ENCODE measurements at places on chromosomes 2 and 18.

GRCh38 chr18:3498698-3499471 lies 48.9 kb downstream of the TGIF1 start:
- DNase-seq: no peak

DNA sequence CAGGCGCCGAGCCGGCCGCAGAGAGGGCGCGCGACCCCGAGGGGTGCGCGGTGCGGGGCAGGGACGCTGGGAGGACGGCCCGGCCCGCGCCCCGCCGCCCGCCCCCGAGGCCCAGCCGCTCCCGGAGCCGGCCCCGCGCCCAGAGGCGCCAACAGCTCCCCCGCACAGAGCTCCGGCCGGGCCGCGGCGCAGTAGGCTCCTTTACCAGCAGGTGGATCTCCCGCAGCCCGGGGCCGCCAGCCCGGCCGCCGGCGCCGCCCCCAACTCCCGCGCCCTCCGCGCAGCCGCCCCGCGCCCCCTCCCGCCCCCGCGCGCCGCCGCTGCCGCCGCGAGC lies 258 bp downstream of the MGAT4A start:
- DNase-seq: no peak

DNA sequence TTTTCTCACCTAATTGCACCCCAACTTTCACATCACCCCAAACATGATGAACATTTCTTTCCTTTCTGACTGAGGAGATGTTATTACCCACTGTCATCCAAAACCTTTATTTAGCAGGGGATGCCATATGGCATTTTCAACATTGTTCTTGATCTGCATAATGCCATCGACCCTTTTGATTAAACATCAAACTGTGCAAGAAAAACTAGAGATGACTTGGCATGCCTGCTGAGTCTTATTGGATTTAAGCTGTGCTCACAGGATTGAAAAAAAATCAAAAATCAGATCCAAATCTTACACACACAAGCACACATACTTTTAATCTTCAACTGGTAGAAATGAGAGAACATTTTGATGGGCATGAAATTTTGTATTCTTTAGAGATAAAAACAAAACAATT lies 536.0 kb downstream of the TMX3 start:
- DNase-seq: no peak

DNA sequence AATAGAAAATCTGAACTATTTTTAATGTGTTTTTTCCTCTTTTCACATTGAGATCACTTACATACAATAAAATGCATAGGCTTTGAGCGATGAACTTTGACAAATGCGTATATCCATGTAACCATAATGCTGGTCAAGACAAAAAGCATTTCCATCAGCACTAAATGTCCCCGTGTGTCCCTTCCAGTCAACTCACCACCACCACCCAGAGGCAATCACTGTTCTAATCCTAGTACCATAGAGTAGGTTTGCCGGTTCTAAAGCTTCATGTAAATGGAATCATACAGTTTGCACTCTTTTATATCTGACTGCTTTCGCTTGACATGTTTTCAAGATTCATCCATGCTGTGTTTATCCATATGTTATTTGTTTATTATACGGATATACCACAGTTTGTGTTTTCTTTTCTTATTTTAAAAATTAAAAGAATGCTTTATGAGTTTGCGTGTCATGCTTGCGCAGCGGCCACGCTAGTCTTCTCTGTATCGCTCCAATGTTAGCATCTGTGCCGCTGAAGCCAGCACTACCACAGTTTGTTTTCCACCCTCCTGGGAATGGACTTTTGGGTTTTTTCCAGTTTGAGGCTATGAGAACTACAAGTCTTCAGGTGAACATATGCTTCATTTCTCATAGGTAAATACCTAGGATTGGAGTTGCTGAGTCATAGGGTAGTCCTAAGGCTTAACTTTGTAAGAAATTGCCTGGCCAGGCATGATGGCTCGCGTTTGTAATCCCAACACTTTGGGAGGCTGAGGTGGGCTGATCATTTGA lies 197.5 kb upstream of the CHAC2 start:
- no peak for DNase-seq

GRCh38 chr2:226691255-226691654 lies 108.4 kb downstream of the IRS1 start:
- DNase-seq: no peak
